Stimulated activated CD8-positive, alpha-beta memory T cell treated with anti-CD3 and anti-CD28 coated beads, Interleukin-4, amount 100 ng/mL, for 24 hours (primary cell): ENCODE measurements at places on chromosomes 13 and 19.
A peak's percentile ranks its signal among the peaks of the same experiment; 100 is the strongest.

DNA sequence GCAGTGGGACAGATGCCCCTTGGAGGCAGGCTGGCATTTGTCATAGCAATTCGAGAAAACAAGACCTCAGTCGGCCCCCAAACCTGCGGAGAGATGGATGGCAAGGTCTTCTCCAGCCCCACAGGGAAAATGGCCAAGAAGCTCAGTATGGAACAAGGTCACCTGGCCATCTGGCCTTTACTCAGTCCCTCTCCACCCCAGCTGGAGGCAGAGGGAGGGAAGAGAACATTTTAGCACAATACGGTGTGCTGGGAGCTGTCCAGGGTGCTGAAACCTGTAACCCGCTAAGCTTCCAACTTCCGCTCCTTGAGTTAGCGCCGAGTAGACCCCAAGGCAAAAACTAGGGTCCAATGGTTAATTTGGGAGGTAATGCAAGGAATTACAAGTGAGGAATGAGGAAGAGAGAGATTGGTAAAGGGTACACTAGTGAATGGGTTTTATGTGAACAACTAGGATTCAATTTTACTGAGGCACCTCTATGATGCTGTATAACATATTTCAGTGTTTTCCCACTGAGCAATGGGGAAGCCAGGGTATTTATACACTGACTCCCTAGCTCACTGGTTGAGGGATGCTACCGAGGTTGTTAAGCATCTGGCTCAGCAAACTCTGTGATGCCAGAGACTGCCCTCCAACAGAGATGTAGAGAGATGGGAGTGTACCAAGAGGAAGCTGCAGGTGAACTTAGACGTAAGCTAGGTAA lies 64.3 kb downstream of the CACNA1A start:
- no peak for DNase-seq

DNA sequence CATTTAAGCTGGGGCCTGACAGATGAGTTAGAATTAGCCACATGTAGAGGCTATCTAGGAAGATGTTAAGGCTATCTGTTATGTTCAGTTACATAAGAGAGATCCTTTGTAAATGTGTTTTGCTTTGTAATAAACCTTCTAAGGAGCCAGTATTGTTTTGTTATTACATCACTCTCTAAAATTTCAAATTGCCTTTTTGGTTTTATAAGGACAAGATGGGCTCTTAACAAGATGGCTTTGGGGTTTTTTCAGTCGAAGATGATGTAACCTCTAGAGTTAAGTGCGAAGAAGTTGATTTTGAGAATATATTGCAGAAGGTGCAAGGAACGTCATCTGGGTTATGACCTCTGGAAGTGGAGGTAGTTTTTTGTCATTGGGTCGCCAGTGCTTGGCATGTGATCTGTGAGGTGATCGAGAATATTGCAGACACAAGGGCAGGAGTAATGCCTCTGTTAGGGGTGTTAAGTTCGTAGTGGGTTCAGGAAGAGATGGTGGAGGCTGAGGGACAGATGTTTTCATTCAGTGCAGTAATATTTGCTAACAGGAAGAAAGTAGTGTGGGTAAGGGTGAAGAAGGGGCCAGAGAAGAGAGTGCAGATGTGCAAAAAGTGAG lies 12.7 kb downstream of the LSM14A start:
- no peak for DNase-seq

DNA sequence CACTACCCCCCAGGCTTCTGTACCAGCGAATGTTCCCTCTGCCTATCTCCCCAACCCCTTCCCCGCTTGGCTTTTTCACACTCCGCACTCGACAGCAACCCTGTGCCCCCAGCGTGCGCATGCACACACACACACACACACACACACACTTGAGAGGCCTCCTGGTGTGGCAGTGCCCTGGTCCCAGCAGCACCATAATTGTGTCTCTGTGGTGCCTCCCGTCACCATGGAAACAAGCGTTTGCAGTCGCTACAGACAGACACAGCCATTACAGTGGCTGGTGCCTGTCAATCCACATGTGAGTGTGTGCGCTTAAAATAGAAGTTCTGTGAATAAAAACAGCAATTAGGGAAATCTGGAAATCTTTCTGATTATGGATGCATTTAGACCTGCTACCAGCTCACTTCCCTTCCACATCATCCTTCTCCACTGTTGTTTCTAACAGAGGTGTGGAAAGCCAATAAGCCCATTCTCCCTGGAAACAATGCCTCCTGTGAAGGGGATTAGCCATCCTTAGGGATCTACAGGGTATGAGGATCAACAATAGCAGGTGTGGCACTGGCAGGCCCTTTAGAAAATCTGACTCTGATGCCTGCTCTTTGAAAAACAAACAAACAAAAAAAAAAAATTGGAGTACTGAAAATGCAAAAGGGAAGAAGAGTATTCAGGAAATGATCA lies 146.3 kb downstream of the DCLK1 start:
- DNase-seq = no peak

GRCh38 chr13:106660746-106661625 lies 93.0 kb upstream of the ARGLU1 start:
- no peak for DNase-seq

GRCh38 chr13:106393776-106394175 lies 141.7 kb downstream of the EFNB2 start:
- no peak for DNase-seq

- DNase-seq = no peak
Observed at GRCh38 chr19:2582984-2583956, 107.3 kb downstream of the GADD45B start.

- DNase-seq = no peak
Observed at GRCh38 chr19:29075149-29075548, 137.8 kb downstream of the UQCRFS1 start.

GRCh38 chr19:21468791-21469190 lies 36.6 kb upstream of the ZNF429 start:
- DNase-seq = no peak

GRCh38 chr13:75935805-75936204 lies 299.7 kb downstream of the LMO7 start:
- DNase-seq = no peak

DNA sequence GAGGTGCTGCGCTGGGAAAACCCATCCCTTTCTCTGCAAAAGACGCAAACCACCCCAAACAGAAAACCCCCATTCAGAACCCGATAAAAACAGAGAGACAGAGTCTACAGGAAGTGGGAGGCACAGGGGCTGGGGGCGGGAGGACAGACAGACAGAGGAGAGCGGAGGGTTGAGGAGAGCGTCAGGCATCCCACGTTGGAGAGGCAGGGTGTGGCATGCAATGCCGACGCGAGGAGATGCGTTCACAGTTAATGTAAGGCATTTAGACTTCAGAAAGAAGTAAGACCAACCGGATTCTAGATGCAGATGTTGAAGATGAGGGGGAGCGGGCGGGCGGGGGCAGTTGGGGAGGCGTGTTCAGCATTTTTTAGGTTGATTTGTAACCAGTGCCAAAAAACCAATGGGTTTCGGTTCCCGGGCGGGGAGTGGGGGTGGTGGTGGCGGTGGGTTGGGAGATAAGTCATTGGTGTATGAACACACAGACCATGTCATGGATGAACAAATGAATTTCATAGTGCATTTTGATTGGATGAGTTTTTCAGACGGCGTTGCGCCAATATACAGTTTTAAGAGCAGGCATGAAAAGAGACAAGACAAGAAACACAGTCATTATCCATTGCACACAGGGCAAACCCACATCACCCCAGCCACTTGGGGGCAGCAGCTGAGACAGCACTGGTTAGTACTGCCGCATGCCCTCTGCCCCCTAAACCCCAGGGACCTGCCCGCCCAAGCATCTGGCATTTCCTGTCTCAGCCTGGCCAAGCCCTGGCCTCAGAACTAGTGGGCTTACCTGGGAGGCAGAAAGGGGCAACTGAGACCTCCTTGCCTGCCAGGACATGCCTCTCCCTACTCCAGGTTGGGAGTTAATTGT lies 91.3 kb downstream of the IER2 start:
- peak; percentile 19 for DNase-seq

GRCh38 chr13:78197231-78197630 lies 278.6 kb upstream of the EDNRB start:
- DNase-seq = no peak

DNA sequence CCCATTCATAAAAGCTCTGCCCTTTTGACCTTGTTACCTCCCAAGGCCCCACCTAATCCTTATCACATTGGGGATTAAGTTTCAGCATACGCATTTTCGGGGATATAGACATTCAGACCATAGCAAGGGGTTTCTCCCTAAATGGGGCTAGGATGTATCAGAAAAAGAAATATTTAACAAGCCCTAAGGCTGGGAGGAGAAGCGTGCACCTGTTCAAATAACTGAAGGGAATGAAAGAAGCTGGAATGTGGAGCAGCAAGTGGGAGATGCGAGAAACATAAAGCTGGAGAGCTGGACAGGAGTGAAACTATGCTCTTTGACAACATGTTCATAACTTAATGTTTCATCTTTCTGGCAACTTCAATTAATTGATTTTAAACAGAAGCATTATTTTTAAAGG lies 811.8 kb upstream of the GPC6 start:
- DNase-seq = no peak

GRCh38 chr13:112877539-112877938 lies 91.5 kb upstream of the MCF2L start:
- DNase-seq = no peak
